Thyroid gland (tissue), 4 donors: ENCODE measurements at places on chromosomes 13 and 19.

GRCh38 chr19:15439078-15439799, 10.5 kb downstream of the WIZ start:
- no peak for DNase-seq

- no peak for DNase-seq
Observed at GRCh38 chr13:95156208-95156607, 145.0 kb downstream of the ABCC4 start.

- DNase-seq = no peak
Observed at GRCh38 chr19:1283207-1283916, 2.3 kb upstream of the EFNA2 start.

DNA sequence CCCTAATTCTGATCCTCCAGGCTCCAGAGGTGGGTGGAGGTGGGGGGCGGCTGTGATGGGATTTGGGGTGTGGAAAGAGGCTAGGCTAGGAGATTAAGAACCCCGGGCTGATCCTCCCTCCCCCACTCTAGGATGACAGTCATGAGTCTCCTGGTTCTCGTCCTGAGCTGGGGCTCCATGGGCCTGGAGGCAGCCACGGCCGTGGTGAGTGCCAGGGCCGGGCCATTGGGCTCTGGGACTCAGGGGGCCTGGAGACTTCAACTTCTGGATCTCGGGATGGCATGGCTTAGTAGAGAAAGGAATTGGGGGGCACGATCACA, 13.9 kb downstream of the TTYH1 start:
- no peak for DNase-seq
